Activated T-cell treated with anti-CD3 and anti-CD28 coated beads for 4 hours (primary cell): ENCODE measurements at places on chromosomes 4 and X.

DNA sequence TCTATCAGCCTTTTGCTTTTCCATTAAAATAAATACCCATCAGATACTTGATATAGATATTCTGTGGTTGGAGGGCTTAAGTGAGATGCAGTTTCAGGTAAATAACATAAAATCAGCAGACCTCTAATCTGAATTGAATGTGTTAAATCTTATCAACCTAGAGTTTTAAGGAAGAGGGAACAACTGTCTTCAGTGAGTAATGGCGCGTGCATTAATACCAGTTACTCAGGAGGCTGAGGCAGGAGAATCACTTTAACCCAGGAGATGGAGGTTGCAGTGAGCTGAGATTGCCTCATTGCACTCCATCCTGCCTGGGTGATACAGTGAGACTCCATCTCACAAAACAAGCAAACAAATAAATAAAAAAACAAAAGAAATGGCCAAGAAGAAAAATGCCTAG is 54.3 kb downstream of the FAT4 start:
- no peak for DNase-seq

GRCh38 chrX:119424999-119425398 is 25.9 kb downstream of the SLC25A43 start:
- DNase-seq: no peak

GRCh38 chrX:74493806-74494205 is 72.5 kb downstream of the SLC16A2 start:
- DNase-seq: no peak

- DNase-seq: peak; percentile 12
Measured at GRCh38 chrX:49754233-49754857, 58.6 kb upstream of the PAGE1 start.

- DNase-seq: no peak
Measured at GRCh38 chrX:111431001-111431400, 19.0 kb upstream of the DCX start.

GRCh38 chrX:46381630-46382029 is 163.6 kb downstream of the ZNF674 start:
- DNase-seq: peak; percentile 7

- no peak for DNase-seq
Measured at GRCh38 chr4:125390126-125390525, 75.4 kb downstream of the FAT4 start.

DNA sequence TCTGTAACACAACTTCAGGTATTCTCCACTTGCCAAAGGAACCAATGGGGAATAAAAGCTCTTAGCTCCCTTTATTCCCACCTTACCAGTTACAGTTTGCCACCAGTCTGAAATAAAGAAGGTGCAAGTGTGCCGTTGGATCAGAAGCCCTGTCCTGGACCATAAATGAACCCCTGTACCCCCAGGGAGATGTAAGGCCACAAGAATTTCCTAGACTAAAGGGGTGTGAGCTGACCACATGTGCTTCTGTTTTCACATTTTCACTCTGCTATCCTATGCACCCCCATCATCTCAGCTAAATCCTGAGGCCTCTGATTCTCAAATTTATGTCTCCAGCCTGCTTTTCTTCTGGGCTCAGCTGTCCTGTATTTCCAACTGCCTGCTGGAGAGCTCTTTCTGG is 221.2 kb downstream of the SPRY1 start:
- DNase-seq: no peak

DNA sequence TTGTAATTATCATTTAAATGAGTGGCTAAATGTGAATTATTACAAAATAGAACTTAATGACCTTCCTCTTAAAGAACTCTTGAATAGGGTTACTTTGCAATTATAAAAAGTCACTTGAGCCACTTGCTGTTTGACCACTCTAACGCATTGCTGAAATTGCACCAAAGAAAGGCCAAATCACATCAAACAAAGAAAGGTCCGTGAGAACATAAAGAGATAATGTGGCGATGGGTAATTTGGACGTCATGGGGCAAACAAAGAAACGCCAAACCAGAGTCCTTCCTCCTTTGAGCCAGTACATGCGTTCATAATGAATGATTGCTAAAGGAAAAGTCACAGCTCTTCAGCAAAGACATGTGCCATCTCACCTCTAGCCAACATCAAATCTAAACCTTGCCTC is 229.8 kb upstream of the STS start:
- no peak for DNase-seq

- DNase-seq: no peak
Measured at GRCh38 chrX:10356979-10357378, 200.2 kb downstream of the CLCN4 start.

GRCh38 chr4:95155759-95156451 is 392.9 kb downstream of the UNC5C start:
- DNase-seq: no peak
